ENCODE measurements at places on chromosomes 12 and 14.

- DNase-seq = no peak
These were observed 448.0 kb downstream of the SLC6A15 start for GRCh38 chr12:84464616-84465015.

DNA sequence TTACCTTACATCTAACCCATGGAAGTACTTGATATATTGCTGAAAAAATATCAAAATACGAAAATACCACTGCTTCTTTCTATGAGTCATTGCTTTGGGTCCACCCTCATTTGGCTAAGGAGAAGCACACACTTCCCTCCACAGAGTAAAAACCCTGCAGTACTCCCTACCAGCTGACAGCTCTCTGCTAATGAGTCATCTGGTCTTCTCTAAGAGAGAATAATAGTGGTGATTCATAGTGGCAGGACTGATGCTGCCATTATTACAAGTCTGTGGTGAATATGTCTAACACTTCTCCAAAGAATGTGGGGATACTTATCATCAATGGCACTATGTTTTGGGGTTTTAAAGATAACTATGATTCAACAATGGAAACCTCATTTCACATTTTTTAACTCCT, 90.7 kb downstream of the PPFIA2 start:
- DNase-seq = no peak

- DNase-seq = no peak
These were observed 62.8 kb downstream of the BEGAIN start for GRCh38 chr14:100524233-100524932.

DNA sequence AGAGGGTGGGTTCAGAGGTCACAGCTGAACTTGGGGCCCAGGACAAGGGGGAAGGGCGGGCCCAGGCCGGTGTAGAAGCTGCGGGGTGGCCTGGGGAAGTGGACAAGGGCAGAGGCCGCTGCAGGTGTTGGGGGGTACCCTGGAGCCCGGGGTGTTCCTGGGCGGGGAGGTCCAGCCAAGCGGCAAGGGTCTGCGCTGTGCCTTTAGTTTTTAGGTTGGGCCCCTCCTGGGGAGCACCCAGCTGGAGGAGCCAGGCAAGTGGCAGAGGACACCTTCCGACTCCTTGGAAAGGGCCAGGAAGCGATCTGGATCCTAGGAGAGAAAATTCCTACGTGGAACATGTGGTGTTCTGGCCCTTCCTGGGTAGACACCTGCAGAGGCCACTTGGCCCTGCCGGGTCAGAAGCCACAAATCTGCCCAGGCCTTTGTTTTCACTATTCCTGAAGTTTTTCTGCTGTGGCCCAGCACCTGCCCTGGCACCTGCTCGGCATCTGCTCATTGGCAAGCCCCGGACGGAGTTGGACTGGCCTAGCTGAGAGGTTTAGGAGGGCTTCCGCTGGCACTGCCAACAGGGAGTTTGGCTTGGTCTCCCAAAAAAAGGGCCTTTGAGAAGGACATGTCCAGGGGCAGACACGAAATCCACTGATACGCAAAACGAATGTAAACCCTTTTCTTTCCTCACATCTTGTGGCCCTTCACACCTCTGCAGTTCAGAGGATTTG, 61.1 kb downstream of the SMUG1 start:
- DNase-seq = no peak

DNA sequence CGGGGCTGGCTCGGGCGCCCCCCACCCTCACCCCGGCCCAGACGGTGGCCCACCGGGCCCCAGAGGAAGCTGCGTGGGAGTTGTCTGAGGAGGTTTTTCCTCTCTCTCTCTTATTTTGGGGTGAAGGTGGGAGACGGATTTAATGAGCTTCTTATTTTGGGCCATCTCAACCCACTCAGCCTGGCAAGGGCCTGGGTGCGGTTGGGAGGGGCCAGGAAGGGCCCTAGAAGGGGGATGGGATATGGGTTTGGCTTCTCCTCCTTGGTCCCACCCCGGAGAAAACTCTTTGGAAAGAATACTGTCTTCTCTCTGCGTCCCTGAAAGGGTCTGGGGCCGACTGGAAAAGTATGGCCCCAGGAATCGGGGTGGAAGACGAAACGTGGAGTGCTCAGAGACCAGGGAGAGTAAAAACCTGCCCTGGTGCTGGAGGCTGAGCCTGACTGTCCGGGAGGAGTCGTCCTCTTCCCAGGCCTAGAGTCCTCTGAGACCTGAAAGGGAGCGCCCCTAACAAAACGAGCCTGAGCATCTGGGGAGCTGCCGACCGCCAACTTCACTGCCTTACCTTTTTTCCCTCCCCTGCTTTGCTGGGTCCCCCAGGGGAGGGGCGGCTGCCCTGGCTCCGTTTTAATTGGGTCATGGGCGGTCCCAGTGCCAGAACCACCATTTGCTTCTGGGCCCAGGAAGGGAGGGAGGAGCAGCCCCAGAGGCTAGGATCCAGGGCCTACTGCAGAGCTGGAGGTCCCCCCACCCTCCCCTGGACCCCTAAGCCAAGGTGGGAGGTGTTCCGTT, 1.6 kb downstream of the MMP14 start:
- DNase-seq = peak; percentile 60

DNA sequence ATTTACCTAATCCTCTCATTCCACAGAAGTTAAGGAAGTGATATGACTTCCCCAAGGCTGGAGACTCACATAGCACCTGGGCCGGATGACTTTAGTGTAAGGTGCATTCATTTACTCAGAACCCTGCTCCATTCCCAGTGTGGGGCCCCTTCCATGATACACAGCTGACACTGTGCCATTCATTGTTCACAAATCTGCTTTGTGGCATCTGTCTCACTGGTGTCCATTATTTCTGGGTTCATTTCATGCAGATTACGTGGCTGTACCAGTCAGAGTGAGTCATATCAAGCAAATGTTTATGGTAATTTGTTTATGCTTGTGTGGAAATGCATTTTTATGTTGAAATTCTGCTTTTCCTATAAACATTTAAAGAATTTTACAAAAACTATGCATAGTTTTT, 5.2 kb downstream of the ANO4 start:
- DNase-seq = no peak

DNA sequence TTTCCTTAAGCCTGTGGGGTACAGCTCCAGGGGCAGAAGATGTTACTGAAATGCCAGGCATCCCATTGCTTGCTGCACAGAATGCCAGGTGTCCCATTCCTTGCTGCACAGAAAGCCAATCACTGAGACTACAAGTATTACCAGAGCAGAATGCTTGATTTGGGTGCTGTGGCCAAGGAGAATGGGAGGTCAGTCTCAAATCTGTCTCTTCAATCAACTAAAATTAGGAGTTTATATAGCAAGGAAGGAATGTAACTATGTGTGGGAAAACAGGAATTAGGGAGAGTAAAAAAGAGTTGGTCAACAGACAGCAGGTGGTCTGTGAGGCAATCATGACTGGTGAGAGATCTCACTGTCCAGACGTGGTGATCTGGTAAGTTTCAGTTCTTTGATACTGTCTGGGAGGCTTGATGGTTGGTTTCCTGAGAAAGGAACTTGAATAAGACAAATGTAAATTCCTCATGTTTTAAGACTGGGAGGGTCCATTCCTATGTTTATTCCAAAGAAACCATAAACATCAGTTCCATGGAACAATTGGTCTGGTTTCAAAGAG, 31.2 kb upstream of the VASH1 start:
- DNase-seq = no peak

DNA sequence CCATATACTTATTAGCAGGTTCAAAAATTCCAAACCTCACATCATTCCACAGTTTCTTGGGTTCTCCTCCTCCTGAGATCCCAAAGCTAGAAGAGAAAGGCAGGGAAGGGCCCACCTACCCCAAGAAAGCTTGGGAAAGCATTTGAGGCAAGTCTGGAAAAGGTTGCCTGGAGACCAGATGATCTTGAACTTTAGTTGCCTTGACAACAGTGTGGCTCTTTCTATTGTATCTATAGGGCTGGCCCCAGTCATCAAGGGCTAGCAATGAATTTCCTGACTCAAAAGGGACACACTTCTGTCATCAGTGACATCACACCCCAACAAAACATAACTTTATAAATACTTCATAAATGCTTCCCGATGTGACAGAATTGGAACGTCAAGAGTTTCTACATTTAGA, 40.0 kb downstream of the ZFYVE1 start:
- DNase-seq = no peak

DNA sequence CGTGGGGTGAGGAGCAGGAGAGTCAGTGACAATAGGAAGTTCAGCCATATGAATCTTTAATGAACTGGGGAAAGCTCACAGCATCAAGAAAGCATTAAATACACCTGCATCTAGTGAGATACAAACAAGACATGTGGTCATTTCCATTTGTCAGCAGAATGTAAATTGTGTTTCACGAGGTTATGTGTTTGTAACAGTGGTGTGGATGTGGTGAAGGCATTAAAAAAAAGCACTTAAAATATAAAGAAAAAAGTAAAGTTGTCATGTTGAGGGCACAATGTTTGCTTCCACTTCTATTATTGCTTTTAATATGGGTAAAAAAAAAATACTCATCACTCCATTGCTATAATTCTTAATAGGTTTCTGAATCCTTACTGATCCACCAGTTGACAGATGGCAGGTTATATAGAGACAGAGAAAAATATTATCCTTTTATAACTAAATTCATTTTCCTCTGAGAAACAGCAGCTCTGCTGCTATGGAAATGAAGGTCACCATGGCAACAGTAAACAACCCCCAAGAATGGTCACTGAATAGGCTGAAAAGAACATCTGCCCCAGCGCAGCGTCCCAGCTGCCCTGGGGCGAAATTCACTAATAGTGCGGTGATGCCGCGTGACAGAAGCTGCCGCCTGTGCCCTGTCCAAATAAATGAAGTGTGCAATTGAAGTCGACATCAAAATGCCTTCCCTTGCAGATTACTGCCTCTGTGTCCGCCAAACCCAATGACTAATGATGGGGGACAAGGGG, 226.1 kb downstream of the FOXN3 start:
- peak; percentile 27 for DNase-seq

- no peak for DNase-seq
These were observed 32.1 kb downstream of the PPFIBP1 start for GRCh38 chr12:27555925-27556778.

DNA sequence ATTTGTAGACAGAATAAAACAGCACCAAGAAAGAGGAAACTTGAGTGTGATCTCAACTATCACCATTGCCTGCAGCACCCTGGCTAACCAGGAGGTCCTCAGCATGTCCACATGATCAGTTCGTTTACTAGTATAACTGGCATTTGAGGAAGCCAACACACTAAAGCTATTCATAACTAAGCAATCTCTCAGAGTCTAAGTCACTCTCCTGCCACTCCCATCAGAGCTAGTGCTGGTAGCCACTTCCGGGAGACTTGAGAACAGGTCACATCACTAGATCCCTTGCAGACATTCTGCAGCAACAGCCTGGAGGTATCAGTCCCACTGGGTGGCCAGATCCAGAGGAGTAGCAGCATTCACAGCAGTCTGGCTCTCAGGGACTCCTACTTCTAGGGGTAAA, 352.9 kb upstream of the OR4E1 start:
- no peak for DNase-seq

GRCh38 chr14:95440951-95441350, 75.5 kb downstream of the SYNE3 start:
- no peak for DNase-seq

Measured in large intestine (tissue), 12 donors.